ENCODE measurements at places on chromosomes 6 and 20.
A peak's percentile ranks its signal among the peaks of the same experiment; 100 is the strongest.

GRCh38 chr6:154548130-154548830, 37.8 kb upstream of the CNKSR3 start:
- no peak for DNase-seq

GRCh38 chr6:14775528-14775927, 470.3 kb upstream of the JARID2 start:
- no peak for DNase-seq

DNA sequence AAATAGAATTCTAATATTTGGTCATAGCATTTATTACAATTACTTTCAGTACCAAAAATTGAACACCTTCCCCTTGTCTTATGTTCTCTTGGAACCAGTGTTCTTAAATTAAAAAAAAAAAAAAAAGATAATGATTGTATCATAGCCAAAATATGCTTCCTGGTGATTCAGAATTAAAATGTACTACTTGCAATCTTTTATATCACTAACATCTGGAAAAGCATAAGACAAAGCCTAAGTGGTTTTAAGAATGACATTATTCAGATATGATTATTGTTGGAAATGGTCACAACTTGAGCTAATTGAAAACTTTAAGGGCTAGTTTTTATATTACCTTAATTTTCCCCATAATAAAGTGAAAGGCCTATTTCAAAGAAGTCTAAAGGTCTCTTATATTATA, 493.3 kb upstream of the MARCKS start:
- DNase-seq, result no peak

GRCh38 chr20:36425166-36425565, 116.2 kb upstream of the MYL9 start:
- DNase-seq, result no peak

GRCh38 chr6:44458551-44458950, 71.0 kb downstream of the CDC5L start:
- no peak for DNase-seq

DNA sequence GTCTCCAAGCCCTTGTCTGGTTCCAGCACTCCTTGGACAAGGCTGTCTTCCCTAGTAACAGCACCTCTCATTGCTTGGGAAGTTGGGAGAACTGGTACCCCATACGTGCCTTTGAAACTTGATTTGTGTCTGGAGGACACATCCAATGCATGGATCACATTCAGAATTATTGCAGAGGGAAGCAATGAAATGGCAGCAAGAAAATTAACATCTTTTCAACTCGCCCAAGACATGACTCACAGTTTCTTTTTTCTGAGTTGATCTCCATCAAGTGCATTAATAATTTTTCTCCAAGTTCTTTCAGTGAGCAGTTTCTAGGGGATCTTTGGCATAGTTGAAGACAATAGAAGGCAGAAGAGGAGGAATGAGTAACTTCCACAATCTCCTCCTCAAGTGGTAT, 22.3 kb upstream of the PI3 start:
- DNase-seq, result no peak

GRCh38 chr20:37737826-37738420, 44.1 kb downstream of the CTNNBL1 start:
- DNase-seq, result no peak

GRCh38 chr6:45434381-45434700, 56.6 kb upstream of the SUPT3H start:
- no peak for DNase-seq

- DNase-seq, result no peak
Observed at GRCh38 chr6:116390581-116390980, 19.8 kb downstream of the DSE start.

DNA sequence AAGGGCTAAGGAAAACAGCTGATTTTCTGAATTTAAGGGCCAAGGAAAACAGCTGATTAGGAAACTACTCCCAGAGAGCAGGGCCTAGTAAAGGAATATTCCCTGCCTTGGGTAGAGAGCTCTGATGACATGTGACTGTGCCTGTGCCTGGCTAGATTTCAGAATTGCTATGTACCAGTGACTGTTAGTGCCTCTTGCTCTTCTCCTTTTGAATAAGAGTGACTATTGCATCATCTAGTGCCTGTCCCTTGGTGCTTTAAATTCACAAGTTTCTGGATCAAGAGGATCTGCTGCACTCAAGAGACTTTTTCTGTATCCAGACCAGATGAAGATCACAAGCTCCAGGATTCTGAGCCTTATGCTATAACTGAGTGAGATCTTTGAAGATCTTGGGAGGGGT, 332.9 kb downstream of the KIF16B start:
- DNase-seq, result no peak

GRCh38 chr20:58573986-58574385, 58.8 kb upstream of the APCDD1L start:
- no peak for DNase-seq

DNA sequence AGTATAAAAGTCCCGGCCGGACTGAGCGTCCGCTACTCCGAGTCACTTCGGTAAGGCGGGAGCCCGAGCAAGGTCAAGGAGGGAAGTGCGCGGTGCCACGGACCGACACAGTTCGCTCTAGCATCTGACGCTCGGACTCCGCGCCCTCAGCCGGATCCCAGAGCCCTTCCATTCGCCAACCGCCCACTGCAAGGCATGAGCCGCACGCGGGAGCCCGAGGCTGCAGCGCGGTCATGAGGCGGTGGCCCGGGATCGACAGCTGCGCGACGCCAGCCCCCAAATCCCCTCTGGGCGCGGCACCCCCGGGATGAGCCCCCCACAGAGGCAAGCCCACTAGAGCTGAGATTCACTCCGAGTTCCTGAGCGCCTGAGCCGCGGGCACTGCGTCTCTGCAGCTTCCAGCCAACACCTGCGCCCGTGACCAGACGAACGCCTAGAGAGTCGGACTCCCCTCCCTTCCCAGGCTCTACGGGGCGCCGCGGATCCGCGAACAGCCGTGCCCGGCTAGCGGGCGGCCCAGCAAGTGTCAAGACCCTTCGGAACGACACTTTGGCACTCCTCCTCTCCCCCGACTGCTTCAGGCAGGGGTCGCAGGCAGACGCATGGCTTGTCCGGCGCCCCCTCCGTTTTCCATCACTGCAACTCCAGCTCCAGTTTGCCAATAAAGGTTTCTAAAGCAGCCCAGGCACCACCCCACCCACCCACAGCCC, 725 bp upstream of the ISM1 start:
- no peak for DNase-seq

- DNase-seq, result no peak
Observed at GRCh38 chr6:6661684-6662083, 73.2 kb downstream of the LY86 start.

DNA sequence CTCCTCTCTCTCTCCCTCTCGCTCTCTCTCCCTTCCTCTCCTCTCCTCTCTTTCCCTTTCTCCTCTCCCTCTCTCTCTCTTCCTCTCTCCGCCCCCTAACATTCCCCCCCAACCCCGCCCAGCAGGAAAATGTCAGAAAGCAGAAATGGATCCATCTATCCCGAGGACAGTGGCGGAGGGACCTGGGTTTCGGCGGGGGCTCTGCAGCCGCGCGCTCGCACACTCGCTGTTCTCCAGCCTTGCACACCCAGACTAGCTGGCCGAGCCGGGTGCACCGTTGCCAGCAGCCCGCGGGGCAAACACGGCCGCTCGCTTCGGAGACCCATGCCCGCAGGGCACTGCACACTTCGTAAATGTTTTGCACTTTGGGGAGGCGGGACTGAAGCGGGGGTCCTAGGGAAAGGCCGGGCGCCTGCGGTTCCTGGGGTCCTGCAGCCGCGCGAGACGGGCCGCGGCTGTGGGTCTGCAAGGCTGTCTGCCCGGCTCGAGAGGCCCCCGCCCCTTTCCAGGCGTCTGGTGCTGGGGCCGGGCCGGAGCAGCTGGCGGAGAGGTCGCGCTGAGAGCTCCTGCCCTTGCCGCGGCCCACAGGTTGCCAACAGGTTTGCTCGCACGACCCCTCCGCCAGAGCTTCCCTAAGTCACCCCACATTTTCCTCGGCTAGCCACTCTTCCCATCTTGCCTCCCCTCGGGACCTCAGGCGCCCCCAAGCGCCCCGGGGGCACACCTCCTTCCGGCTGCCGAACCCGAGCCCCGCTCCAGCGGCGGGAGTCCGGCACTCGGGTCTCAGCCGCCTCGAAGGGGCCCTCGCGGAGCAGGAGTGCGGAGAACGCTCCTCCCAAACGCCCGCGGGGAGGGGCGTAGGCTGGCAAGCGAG, 818 bp upstream of the MDGA1 start:
- peak; percentile 77 for DNase-seq

GRCh38 chr6:109760208-109760607, 69.1 kb downstream of the FIG4 start:
- no peak for DNase-seq

DNA sequence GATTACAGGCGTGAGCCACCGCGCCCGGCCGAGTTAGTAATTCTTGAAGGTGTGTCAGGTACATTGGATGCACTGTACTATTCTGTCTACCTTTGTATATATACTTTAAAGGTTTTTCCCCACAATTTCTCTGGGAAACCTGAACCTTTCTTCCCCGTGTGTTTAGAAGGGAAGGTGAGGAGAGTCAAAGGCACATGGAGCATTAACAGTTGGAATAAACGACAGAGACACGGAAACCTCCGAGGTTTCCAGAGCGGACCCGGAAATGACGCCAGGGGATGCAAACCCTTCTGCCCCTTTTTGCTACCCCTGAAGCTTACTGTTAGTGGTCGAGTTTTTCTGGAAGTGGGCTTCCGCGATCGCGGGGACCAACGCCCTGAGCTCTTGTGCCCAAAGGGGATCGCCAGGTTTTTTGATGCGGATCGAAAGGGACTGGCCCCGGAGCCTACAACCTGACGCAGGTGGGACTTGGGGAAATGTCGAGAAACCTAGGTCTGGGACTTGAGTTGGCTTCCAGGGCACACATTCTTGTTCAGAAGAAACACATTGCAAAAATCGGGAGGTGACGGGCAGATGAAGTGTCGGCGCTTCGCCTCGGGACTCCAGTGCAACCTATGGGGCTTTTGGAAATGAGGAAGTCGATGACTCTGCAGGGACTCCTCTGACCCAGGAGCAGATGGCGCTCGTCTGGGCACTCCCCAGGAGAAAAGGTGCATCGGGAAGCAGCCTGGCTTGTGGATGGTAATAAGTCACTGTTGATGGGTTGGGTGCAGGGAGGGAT, 218.2 kb downstream of the OR2B2 start:
- DNase-seq, result peak; percentile 43

- DNase-seq, result no peak
Observed at GRCh38 chr6:89173634-89174033, 27.8 kb downstream of the PM20D2 start.

DNA sequence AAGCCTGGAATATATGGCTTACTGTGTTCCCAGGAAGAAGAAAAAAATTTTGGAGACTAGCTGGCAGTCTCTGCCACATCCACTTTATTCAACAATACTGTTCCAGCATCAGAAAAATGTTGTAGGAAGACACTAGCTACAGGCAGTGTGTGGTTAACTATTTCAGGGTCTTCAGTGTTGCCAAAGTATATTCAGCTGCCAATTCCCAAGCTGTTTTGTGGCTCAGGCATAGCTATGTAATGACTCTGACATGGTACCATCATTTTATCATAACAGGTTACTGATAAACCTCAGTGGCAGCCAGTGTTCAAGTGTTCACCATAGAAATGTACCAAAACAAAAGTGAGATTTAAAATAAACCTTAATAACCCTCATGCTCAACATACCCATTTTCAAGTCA, 503.1 kb downstream of the ADGRB3 start:
- no peak for DNase-seq

DNA sequence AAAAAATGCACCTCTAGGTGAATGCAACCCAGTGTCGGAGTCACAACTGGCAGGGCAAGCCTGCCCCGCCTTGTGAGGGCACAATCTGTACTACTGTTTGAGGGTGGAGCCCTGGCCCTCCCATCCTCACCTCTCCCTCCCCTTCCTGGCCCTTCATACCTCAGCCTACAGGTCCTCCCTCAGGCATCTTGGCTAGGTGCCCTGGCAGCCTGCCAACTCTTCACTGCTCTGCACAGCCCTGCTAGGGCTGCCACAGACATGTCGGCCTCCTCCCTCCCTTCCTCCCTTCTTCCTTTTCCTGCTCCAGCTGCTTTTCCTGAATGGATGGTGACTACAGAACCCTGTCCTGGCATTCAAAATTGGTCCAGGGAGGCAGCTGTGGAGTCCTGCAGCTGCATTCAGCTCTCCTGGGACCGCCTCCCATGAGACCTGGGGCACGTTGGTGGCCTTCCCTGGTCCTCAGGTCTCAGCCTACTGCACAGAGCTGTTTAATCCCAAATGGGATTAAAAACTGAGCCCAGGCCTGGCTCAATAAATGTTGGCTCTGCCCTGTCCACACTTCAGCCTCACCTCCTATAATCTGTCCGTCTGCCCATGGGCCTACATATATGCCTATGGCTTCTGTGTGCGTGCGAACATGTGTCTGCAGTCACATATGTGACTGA, 52.7 kb downstream of the CDH22 start:
- no peak for DNase-seq

- DNase-seq, result no peak
Observed at GRCh38 chr6:120129228-120129627, 779.7 kb upstream of the MAN1A1 start.

DNA sequence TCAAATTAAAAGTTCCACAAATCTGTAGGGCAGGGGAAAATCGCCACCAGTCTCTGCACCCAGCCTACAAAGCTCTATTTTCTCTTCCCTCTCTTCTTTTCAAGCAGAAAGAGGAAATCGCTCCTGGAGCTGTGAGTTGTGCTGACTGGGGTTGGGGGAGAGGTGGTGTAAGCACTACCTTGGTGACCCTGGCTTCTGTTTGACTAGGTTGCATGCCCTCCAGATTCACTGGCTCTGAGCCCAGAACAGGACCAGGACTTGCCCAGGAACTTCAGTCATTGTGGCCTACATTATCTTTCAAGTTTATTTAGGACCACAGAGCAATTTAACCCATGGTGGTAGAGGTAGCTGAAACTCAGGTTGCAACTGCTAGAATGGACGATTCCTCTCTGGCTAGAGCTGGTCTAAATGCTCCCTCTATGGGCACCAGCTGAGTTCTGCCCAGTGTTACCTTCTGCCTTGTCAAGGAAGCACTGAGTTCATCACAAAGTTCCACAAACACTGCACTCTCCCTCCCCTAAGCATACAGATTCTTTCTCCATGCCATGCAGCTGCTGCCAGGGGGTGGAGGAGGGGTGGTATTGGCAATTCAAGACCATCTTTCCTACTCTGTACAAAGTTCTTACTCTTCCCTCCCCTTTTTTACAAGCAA, 122.0 kb upstream of the BMP5 start:
- DNase-seq, result no peak

GRCh38 chr6:142088858-142089216, 43.9 kb upstream of the GJE1 start:
- DNase-seq, result no peak

DNA sequence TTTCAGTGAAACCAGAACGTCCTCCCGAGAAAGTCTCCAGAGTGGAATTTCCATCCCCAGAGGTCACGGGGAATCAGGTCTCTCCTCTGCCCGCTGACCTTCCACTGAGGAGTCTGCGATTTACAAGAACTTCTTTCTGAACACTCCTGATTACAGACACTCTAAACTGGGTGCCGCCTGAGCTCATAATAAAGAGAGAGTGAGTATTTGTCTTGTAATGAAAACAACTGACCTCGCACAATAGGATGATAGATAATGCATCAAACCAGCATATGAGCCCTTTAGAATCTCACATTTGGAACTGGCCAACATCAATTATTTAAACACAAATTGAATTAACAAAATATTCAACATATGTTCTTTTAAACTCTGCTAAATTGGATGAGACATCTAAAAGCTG, 47.5 kb downstream of the DLL1 start:
- no peak for DNase-seq
